ENCODE measurements at places on chromosomes 5 and 9. TPM values are rescaled to one million over a fixed set of nuclear protein-coding genes. Genes with fewer than 3 reads are reported as not detected.

SEMA5A gene
- total RNA-seq, result 4.4 TPM

SHOC1 gene
- total RNA-seq, result not detected

ARID3C gene
- not detected for total RNA-seq

CARTPT gene
- total RNA-seq, result 7.1 TPM

MOCS2 gene
- total RNA-seq, result 83.1 TPM

CHMP5 gene
- total RNA-seq, result 77.2 TPM

CAVIN4 gene
- total RNA-seq, result 1.5 TPM

EMB gene
- total RNA-seq, result 18.9 TPM

TSSK1B gene
- total RNA-seq, result under 0.01 TPM

ATG12 gene
- 45.1 TPM for total RNA-seq

LCN1 gene
- total RNA-seq, result not detected

ADGRD2 gene
- not detected for total RNA-seq

SPATA31A3 gene
- not detected for total RNA-seq

CRB2 gene
- 0.06 TPM for total RNA-seq

GRCh38 chr5:176724472-176724871 lies 77.2 kb downstream of the TSPAN17 start:
- H3K4me3 ChIP-seq, result no peak overlapping the region
- H3K27ac ChIP-seq, result no peak overlapping the region
- H3K4me1 ChIP-seq, result no peaks in the 10 kb centered on the region
- H3K36me3 ChIP-seq, result no peaks in the 10 kb centered on the region

DNA sequence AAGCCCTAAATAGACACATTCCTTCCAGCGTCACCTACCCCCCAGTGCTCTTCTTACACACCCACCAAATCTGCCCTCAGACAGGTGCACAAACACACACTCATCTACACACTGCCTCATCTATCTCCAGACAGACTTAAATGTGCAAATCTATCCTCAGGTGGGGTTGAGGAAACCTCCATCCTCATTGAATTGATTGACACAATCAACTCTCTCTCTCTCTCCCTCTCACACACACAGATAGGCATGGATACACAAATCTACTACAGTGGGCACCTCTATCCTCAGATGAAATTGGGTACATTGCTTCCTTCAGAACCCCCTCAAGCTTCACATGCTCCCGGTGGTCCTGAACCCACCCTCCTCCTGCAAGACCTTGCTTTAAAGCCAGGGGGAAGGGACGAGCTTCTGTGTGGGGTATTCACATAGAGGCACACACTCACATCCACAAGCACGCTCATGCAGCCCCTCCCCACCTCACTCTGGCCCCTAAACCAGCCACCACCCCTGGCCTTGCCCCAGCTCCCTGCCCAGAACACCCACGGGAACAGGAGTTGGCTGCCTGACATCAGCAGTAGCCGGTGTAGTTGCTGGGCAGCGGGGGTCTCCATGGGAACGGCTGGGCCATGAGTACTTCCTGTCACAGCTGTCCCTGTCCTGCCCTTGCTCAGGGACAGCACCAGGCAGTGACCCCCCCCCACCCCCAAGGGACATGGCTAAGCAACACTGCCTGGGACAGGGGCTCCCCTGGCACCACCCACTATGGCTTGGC lies 22.8 kb downstream of the PCDH1 start:
- no peak overlapping the region for H3K4me3 ChIP-seq
- no peaks in the 10 kb centered on the region for H3K27me3 ChIP-seq
- H3K4me1 ChIP-seq, result peaks cover 26% of the 10 kb centered on the region
- no peaks in the 10 kb centered on the region for H3K36me3 ChIP-seq
- DNase-seq, result no peak

DNA sequence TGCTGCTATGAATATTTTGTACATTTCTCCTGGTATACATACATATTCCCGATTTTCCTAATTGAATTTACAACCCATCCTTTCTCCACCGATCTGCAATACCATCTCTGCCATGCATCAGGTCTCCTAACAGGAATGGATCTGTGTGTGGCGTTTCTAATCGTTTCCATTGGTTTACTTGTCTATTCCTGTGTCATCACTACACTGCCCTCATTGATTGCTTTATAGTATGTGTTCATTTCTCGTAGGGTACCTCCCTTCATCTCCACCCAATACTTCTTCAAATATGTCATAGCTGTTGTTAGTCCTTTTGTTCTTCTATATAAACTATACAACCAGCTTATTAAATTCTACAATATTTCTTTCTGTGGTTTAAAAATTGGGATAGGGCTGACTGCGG lies 7.1 kb upstream of the OR2S2 start:
- no peak overlapping the region for H3K27ac ChIP-seq
- peaks cover 22% of the 10 kb centered on the region for H3K27me3 ChIP-seq
- no peaks in the 10 kb centered on the region for H3K4me1 ChIP-seq
- no peak for DNase-seq
- H3K4me3 ChIP-seq, result no peak overlapping the region

DNA sequence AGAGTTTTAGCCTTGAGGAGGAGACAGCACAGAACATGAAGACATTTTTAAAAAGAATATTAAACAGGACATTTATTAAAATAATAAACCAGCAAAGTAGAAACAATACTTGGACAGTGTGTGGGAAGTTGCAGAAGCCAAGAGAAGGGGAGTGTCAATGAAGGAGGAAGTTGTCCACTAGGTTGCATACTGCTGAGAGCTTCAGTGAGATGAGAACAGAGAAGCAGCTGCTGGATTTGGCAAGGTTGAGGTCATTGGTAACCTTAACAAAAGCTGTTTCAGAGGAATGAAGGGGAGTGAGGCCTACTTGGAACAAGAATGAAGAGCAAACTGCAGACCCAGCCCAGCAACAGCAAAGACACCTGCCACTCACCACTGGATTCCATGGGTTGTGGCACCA lies 11.4 kb downstream of the BHMT start:
- DNase-seq, result no peak
- H3K27me3 ChIP-seq, result no peaks in the 10 kb centered on the region
- peaks cover 15% of the 10 kb centered on the region for H3K4me1 ChIP-seq
- H3K27ac ChIP-seq, result no peak overlapping the region

DNA sequence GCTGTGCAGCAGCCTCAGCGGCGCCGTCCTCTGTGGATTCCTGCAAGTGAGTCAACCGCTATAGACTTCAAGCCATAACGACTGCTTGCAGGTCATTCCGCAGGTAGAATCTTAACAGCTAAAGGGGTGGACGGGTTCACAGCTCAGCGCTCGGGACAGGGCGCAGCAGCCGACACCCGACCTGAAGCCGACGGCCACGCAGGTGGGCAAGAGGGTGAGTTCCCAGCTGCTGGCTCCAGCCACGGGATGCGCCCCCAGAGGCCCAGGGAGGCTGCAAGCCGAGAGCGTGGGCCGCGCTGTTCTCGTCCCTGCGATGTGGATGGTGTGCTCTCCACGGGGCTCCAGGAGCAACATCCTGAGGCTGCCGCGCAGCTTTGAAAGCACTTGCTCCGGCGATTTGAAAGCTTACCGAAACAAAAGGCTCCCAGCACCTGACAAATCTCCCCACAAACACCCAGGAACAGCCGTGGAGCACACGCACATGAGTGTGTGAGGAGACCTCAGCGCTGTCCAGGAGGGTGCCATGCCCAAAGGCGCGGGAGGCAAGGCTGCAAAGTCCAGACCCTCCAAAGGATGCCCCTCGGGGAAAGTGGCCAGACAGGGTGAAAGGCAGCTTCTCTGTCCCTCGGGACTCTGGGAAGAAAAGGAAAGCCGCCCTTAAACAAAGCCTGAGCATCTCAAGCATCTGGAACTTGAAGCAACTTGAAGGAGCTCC lies 48.7 kb downstream of the EXD3 start:
- H3K4me3 ChIP-seq, result no peak overlapping the region
- peaks cover 30% of the 10 kb centered on the region for H3K36me3 ChIP-seq
- DNase-seq, result no peak
- no peaks in the 10 kb centered on the region for H3K27me3 ChIP-seq
- peaks cover under 1% of the 10 kb centered on the region for H3K4me1 ChIP-seq

DNA sequence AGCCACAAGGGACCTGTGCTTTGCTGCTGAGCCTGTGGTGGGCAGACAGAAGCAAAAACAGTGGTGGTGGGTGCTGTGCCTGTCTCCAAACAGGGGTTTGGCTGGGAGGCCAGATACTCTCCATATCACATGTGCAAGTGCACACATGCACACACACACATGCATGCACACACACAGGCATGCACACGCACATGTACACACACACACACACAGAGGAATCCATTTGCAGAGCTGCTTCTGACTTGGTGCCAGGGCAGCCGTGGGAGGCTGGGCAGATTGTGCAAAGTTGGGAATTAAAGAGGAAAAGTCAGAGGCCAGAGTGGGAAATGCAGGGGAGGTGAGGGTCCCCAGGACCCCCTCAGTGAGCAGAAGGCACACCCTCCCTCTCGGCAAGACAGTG lies 71.3 kb downstream of the NTNG2 start:
- no peaks in the 10 kb centered on the region for H3K36me3 ChIP-seq
- H3K27me3 ChIP-seq, result no peaks in the 10 kb centered on the region
- no peak for DNase-seq
- H3K4me3 ChIP-seq, result no peak overlapping the region

DNA sequence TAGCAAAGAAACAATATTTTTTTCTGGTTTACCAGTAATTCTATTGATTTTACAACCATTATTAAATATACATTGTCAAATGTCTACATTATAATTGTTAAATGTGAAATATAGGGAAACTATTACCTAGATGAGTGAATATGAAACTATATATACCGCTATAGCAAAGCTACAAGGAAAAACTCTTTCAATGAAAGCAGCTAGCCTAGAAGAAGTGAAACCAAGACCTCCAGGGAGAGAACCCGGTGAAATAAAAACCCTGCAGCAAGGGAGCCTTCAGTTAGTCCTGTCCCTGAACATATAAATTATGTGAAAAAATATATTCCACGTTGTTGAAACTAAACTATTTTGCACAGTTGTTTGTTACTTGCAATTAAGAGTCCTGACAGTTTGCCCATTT lies 913.1 kb downstream of the EFNA5 start:
- no peak for DNase-seq
- no peaks in the 10 kb centered on the region for H3K4me1 ChIP-seq
- no peaks in the 10 kb centered on the region for H3K27me3 ChIP-seq
- H3K4me3 ChIP-seq, result no peak overlapping the region
- no peak overlapping the region for H3K27ac ChIP-seq
- H3K36me3 ChIP-seq, result no peaks in the 10 kb centered on the region

DNA sequence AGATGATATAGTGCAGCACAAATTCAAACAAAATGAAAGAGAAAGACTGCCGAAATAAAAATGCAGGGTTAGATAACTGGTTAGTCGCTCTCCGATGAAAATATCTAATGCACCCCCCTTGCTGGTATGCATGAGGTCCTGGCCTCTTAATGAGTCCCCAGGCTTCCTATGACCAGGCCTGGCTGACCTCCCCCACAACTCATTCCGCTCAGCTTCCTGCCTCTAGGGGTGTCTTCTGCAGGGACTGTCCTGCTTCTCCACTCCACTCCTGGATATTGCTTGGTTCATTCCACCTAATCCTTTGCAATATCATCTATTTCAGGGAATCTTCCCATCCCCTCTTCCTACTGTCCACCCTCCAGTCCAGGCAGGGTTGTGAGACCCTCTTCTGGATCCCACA lies 341.8 kb downstream of the ASTN2 start:
- no peaks in the 10 kb centered on the region for H3K27me3 ChIP-seq
- H3K36me3 ChIP-seq, result no peaks in the 10 kb centered on the region
- no peak overlapping the region for H3K27ac ChIP-seq
- no peak overlapping the region for H3K4me3 ChIP-seq
- H3K4me1 ChIP-seq, result no peaks in the 10 kb centered on the region
- no peak for DNase-seq

DNA sequence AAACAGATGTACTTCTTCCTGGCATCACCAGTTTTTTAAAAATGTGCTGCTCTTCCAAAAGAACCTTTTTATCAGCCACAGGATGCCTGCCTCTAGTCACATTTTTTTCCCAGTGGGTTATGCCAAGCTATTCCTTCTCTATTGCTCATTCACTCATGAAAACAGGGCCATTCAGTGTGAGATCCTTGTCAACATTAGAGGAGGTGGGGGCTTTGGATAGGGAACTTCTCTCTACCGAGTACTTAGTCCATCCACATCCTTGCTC lies 3.1 kb downstream of the TMEM252 start:
- H3K27ac ChIP-seq, result peak overlapping the region; percentile 85
- no peaks in the 10 kb centered on the region for H3K27me3 ChIP-seq
- DNase-seq, result no peak
- H3K36me3 ChIP-seq, result no peaks in the 10 kb centered on the region
- no peak overlapping the region for H3K4me3 ChIP-seq

- no peak overlapping the region for H3K27ac ChIP-seq
- H3K4me3 ChIP-seq, result no peak overlapping the region
- no peaks in the 10 kb centered on the region for H3K4me1 ChIP-seq
These were observed 201.9 kb downstream of the ZNF608 start for GRCh38 chr5:124544366-124545055.

DNA sequence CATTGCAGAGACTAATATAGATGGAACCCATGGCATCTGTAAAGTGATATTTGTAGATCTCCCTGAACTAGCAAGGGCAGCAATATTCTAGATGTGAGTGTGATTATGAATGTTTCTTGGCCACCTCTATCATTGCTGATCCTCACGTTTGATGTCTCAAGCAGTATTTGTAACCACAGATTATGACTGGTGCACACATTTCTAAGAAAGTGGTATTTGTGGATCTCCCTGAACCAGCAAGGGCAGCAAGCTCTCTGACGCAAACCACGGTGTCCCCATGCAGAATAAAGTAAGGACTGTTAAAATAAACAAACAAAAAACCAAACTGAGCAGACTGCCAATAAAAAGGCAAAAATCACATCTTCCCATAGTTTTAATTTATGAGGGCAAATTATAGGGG lies 301.3 kb downstream of the CSNK1G3 start:
- H3K27ac ChIP-seq, result no peak overlapping the region
- H3K4me3 ChIP-seq, result no peak overlapping the region
- no peak for DNase-seq
- peaks cover 53% of the 10 kb centered on the region for H3K4me1 ChIP-seq

DNA sequence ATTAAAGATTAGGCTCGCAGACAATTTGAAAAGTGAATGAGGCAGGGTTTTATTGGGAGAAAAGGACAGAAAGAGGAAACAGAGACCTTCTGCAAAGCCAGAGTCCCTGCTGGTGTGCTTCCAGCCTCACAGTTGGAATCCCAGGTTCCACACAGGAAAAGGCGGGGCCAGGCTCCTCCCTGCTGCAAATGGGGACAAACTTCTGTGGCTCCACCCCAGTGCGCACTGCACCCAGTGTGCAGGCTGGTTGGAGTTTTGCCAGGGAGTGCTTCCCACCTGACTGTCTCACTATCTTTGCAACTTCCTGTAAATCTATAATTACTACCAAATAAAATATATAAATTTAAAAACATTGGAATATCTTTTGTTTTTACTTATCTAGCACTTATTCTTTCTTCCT lies 386.0 kb upstream of the GRIN3A start:
- H3K4me1 ChIP-seq, result no peaks in the 10 kb centered on the region
- no peaks in the 10 kb centered on the region for H3K36me3 ChIP-seq
- H3K27me3 ChIP-seq, result no peaks in the 10 kb centered on the region

DNA sequence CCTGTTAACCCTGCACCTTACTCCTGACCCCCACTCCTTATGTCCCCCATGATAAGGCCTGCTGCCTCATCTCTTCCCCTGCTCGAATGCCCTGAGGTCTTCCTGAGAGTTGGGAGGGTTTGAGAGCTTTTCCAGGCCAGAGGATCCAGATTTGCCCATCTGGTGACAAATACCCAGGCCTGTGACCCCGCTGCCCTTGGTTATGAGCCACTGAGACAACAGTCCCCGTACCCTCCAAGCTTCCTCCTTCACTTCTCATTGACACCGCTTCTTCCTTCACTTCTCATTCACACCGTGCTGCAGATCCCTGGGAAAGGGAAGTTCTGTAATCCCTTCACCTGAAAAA lies 593 bp downstream of the GM2A start:
- peak overlapping the region; percentile 84 for H3K27ac ChIP-seq
- H3K4me1 ChIP-seq, result peaks cover 31% of the 10 kb centered on the region
- no peak for DNase-seq
- no peaks in the 10 kb centered on the region for H3K27me3 ChIP-seq
- peaks cover 3% of the 10 kb centered on the region for H3K36me3 ChIP-seq
